ENCODE measurements at places on chromosomes 12 and 14.

DNA sequence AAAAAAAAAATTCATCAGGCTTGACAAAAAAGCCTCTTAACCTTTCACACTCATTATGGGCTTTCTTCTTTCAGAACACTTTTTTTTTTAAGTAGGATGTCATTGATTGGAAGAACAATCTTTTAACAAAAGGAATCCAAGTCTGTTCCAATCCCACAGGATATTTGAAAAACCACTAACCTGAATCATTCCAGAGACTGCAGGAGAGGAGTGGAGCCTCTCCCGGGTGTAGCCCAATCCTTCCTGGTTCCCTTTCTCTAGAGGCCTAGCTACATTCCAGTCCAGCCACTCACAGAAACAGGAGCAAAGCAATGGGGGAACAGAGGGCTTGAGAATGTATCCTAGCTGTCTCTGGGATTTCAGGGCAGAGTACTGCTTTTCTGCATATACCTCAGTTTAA is 4.3 kb downstream of the MFAP5 start:
- no peak for DNase-seq

- no peak for DNase-seq
Observed at GRCh38 chr14:53183611-53184010, 30.5 kb upstream of the DDHD1 start.

DNA sequence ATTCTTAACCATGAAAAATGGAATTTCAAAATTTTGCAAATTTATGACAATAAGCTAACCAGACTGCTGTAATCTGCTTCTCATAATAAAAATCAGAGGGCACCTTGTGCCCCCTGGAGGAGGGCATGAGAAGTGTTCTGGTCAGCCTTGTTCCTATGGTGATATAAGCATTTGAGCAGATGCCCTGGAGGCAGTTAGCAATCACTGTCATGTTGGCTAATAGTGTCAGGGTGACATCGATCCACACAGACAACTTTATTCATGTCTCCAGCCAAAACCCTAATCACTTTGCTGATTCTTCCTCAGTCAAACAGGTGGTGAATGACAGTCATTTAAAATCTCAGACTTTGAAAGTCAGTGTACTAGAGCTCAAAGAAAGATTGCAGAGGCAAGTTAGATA is 943.0 kb downstream of the GALC start:
- peak; percentile 69 for DNase-seq

DNA sequence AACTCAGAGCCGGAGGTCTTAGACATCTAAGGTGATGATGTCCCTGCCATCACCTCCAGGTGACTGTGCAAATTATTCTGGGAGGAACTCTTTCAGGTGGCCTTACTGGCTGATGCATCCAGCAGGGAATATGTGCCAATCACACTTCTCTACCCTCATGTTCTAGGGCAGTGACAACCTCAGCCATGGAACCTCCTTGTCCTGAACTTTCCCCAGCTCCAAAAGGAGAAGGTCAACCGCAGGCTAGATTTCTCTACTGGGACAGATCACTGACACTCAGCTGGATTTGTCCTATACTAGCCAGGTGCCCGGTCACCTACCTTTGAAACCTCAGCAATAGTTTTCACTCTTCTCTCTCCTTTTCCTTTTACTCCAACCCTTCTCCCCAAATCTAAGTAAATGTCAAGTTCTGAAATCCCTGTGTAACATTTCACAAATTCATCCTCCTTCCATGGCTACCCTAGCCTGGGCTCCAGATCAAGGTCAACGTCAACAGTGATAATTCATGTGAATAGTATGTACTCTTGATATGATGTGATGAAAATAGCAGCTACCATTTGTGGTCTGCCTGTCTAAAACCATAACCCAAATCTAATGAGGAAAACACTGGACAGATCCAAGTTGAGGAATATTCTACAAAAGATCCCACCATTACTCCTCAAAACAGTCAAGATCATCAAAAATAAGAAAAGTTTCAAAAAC is 115.0 kb upstream of the EGLN3 start:
- no peak for DNase-seq

- no peak for DNase-seq
Observed at GRCh38 chr12:93094988-93095737, 166.1 kb upstream of the EEA1 start.

GRCh38 chr14:55973285-55973800 is 144.9 kb upstream of the PELI2 start:
- no peak for DNase-seq

GRCh38 chr12:23431006-23431405 is 518.5 kb downstream of the SOX5 start:
- DNase-seq = no peak

- no peak for DNase-seq
Observed at GRCh38 chr14:94138251-94138650, 8.8 kb upstream of the IFI27L2 start.

- DNase-seq = peak; percentile 40
Observed at GRCh38 chr14:28756884-28757570, 9.6 kb upstream of the FOXG1 start.

DNA sequence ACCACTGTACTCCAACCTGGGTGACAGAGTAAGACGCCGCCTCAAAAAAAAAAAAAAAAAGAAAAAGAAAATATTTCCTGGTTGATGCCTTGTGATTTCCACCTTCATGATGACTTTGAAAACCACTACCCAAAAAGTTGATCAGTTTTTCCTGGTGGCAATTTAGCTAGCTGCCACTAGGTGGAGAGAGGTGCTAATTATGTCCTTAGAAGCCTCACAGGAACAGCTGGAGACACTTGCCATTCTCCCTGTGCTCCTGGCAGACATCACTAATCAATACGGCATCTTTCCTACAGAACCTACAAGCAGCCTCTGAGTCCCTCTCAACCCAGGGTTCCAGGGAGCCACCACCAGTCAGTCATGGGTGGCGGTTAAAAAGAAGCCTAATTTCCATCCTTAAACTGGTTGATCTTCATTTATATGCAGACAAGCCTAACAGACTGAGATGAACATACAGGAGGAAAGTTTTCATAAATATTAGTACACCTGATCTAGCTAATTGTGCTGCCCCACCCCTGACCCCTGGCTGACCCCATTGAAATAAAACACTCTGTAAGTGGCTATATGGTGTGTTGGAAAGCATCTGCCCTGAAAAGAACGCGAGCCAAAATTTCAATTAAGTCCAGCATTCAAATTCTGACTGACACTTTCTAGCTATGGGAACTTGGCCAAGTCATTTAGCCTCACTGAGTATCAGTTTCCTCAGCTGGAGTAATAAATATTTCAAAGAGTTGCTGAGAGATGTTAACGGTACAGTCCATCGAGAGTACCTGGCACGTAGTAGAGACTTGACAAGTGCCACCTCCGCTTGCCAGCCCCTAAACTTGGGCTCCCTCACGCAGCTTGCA is 6.2 kb upstream of the OAS1 start:
- DNase-seq = peak; percentile 64

DNA sequence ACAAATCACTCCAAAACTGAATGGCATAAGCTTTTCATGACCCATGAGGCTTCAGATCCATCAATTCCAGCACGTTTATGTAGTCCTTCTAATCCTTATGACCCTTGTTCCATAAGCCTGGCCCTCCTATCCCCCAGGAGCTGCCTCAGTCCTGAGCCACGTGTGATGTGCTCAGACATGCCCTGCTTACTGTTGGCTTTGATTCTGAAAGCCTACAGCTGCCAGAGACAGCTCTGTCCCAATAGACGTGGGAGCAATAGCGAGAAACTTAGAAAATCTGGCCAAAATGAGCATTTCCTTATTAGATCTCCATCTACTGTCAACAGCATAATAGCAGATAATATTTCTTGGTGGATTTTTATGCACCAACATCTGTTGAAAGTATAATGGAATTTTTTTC is 33.2 kb downstream of the DUSP6 start:
- DNase-seq = no peak

GRCh38 chr12:54421175-54421878 is 2.3 kb upstream of the ITGA5 start:
- no peak for DNase-seq

- DNase-seq = no peak
Observed at GRCh38 chr12:119609358-119609757, 15.8 kb downstream of the TMEM233 start.

GRCh38 chr12:2083561-2083960 is 30.8 kb downstream of the CACNA1C start:
- no peak for DNase-seq

DNA sequence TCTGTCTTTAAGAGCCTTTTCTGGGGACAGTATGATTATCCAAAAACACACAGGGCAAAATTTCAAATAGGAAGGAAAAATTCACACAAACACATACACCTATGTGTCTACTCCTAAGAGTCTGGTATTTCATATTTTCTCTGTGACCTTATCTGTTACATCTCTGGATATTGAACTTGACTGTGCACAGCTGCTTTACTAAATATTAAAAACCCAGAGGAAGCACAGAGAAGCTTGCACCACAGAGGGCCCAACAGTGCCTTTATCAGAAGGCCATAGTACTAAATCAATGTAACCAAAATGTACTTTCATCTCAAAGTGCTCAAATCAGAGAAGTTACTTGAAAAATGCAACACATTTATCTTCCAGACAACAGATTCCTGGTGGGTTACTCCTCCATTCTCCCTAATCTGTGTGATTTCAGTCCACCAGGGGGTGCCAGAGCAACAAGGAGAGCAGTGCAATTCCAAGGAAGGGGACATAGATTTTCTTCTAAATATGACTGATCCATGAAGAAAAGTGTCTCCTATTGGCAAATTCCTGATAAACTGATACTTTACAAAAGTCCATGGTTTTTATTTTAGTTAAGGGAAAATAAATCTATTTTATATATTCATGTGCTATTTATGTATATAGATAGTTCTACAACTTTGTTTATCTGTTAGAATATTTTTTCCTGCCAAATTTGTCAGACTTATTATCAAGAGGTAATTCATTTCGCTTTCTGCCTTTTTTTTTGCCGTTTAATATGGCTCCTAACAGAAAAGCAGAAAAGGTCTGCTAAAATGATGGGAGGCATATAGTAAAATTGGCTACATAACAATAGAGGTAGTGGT is 617.6 kb downstream of the LRFN5 start:
- DNase-seq = peak; percentile 66

DNA sequence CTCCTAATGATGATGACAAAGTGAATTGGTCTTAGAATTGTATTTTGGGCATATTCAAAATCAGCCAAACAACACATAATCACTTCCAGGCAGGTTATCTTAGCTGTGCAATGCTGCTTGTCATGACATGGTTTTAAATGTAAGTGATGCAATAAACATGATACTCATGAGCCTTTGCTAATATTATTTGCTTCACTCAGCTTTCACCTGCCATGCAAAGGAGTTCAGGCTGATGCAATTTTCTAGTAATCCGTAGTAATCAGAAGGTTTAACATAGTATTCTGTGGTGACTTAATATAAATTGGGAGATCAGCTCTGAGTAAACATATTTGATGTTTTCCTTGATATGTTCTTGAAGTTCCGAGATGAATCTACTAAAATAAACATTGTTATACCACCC is 29.1 kb downstream of the TMEM260 start:
- DNase-seq = no peak

DNA sequence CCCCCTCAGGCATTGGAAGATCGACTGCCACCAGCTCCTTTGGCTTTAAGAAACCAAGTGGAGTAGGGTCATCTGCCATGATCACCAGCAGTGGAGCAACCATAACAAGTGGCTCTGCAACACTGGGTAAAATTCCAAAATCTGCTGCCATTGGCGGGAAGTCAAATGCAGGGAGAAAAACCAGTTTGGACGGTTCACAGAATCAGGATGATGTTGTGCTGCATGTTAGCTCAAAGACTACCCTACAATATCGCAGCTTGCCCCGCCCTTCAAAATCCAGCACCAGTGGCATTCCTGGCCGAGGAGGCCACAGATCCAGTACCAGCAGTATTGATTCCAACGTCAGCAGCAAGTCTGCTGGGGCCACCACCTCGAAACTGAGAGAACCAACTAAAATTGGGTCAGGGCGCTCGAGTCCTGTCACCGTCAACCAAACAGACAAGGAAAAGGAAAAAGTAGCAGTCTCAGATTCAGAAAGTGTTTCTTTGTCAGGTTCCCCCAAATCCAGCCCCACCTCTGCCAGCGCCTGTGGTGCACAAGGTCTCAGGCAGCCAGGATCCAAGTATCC is 288.7 kb downstream of the NAV3 start:
- DNase-seq = peak; percentile 42

DNA sequence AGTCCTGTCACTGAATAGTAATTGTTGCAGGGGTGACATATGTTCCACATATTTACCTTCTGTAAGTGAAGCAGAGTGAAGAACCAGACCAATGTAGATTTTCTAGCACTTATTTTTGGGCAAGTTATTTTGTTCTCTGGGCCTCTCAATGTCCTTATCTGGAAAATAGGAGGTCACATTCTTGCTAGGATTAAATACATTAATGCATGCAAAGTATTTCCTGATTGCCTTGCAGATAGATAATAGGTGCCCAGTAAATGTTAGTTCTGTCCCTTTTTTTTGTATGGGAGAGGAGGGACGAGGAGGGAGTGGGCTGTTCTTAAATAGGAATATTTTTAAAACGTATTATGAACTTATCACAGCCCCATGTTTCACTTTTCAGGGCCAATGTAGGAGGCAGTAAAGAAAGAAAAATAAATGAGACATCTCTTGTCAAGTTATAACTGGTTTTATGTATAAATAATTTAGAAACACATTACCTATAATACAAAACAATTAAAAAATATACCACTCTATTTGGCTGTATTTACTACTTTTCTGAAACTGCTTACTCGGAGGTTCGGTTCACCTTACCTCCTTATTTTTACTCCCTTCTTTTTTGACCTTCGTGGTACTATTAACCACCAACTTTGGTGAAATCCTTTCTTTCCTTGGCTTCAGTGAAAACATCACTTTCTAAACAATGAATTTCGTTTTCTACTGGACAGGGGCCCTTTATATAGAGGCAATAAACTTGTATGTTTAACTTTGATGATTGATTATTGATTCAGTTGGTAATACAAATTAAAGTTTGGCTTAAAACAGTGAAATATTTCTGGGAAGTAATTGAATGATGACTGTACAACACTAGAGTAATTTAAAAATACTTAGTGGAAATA is 41.9 kb downstream of the DIP2B start:
- DNase-seq = no peak

DNA sequence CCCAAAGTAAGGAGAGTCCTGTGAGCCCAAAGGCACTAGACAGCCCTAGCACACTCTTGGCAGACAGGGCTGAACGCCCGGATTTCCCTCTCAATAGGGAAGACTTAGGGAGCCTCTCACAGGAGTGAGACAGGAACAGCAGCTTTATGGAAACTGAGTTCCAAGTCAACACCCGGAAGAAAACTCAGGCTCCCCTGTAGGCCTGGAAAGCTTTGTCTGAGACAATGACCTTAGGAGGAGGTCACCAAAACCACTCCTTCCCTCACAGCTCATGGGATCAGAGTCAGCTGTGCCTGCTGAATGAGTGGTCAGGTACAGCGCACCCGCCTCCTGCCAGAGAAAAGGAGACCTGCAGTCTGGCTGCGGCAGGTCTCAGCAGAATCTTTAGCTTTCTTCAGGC is 229.5 kb downstream of the CACNA1C start:
- DNase-seq = no peak
